H9 (cell line): ENCODE measurements at places on chromosomes 2 and 18. TPM values are rescaled to one million over a fixed set of nuclear protein-coding genes. Genes with fewer than 3 reads are reported as not detected.

The MOCOS gene
- 5.2 and 6.0 TPM in 2 replicates for total RNA-seq

DNA sequence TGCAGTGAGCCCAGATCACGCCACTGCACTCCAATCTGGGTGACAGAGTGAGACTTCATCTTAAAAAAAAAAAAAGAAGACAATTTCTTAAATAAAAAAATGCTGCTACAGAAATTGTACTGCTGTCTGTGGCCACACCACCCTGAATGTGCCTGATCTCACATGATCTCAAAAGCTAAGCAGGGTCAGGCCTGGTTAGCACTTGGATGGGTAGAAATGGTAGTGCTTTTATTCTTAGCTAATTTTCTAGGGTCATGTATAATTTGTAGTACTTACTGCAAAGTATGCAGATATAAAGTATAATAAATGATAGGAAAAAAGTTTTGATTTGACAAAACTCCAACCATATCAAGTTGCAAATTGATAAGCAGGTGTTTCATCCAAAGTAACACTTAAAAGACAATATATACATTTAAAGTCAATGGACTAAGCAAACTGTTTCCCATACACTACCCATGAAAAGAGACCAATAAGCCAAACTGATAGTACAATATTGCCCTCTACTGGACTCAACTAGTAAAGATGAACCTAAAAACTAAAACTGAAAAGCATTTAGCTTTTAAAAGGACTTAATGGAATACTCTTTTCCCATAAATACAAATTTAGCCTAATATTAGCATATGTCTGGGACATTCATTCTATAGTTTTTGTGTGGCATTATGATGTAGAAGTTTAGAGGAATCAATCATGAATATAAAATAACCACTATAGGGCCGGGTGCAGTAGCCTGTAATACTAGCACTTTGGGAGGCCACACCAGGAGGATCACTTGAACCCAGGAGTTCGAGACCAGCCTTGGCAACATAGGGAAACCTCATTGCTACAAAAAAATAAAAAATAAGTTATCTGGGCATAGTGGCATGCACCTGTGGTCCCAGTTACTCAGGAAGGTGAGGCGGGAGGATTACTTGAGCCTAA lies 18.6 kb upstream of the PEX13 start:
- no peaks in the 10 kb centered on the region for H3K4me1 ChIP-seq
- no peaks in the 10 kb centered on the region for H3K27me3 ChIP-seq
- H3K4me3 ChIP-seq = no peak overlapping the region

GRCh38 chr2:202432776-202433175 lies 56.6 kb downstream of the BMPR2 start:
- H3K27ac ChIP-seq = no peak overlapping the region
- no peak for DNase-seq
- no peak overlapping the region for H3K4me3 ChIP-seq
- no peaks in the 10 kb centered on the region; the same call in 1 of the 2 replicates for H3K36me3 ChIP-seq
- no peaks in the 10 kb centered on the region for H3K4me1 ChIP-seq
- no peaks in the 10 kb centered on the region for H3K27me3 ChIP-seq

The ESPNL gene
- total RNA-seq = 0.17 and 0.37 TPM in 2 replicates

The RAD51AP2 gene
- total RNA-seq = 0.07 TPM in 1 of 2 replicates, not detected in the other

DNA sequence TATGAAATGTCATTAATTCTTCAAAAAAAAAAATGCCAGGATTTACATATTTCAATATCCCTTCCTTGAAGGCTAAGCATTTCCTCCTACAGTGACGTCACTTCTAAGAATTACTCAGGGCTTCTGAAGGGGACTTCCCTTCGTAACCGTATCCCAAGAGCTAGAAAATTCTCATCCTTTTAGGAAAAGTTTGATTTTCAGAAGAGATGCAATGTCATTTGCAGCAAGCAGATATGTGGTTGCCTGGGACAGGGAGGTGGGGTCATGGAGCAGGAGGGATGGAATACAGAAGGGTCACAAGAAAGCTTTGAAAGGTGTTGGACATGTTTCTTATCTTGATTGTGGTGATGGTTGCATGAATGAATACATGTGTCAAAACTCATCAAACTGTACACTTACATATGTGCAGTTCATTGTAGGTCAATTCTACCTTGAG lies 97.0 kb upstream of the ATL2 start:
- no peaks in the 10 kb centered on the region for H3K36me3 ChIP-seq
- H3K4me3 ChIP-seq = no peak overlapping the region
- no peaks in the 10 kb centered on the region for H3K4me1 ChIP-seq
- DNase-seq = no peak

The NOL4 gene
- 0.74 and 0.81 TPM in 2 replicates for total RNA-seq

The TRIB2 gene
- total RNA-seq = 36.2 and 41.9 TPM in 2 replicates

- no peaks in the 10 kb centered on the region for H3K36me3 ChIP-seq
- peak; percentile 76 for DNase-seq
- H3K27me3 ChIP-seq = no peaks in the 10 kb centered on the region
- no peak overlapping the region for H3K4me3 ChIP-seq
- no peak overlapping the region for H3K27ac ChIP-seq
- peaks cover 16% of the 10 kb centered on the region; the same call in 1 of the 2 replicates for H3K4me1 ChIP-seq
These were observed 22.3 kb downstream of the IL1B start for GRCh38 chr2:112814278-112814677.

- no peak for DNase-seq
- H3K27ac ChIP-seq = no peak overlapping the region
- H3K27me3 ChIP-seq = no peaks in the 10 kb centered on the region
- H3K4me3 ChIP-seq = no peak overlapping the region
- no peaks in the 10 kb centered on the region for H3K36me3 ChIP-seq
These were observed 21.0 kb downstream of the ZSWIM2 start for GRCh38 chr2:186827862-186828492.
